ENCODE measurements at places on chromosomes 7 and 10.

GRCh38 chr7:28183627-28184026, 3.0 kb upstream of the JAZF1 start:
- H3K36me3 ChIP-seq, result peaks cover 6% of the 10 kb centered on the region
- peaks cover 34% of the 10 kb centered on the region for H3K4me1 ChIP-seq
- H3K27me3 ChIP-seq, result peaks cover 27% of the 10 kb centered on the region
- DNase-seq, result no peak
- no peak overlapping the region for H3K4me3 ChIP-seq

- H3K36me3 ChIP-seq, result no peaks in the 10 kb centered on the region
- peaks cover 2% of the 10 kb centered on the region for H3K27me3 ChIP-seq
- H3K27ac ChIP-seq, result no peak overlapping the region
- DNase-seq, result no peak
Measured at GRCh38 chr7:91573405-91573804, 307.1 kb downstream of the MTERF1 start.

DNA sequence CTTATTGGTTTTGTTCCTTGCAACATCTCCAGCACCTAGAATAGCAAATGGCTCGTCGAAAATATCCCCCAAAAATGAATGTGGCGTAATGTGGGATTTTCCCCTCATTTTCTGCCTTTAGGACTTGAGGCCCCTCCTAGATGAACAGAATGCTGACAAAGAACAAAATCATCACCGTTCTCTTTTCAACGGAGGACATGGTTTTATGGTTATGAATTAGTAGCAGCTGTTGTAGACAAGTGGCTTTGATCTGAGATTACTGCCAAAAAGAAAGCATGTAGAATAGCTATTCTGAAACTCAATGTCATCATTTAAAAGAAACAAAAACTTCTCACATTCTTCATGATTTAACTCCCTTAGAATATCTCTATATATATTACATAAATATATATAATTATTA, 17.2 kb upstream of the CALN1 start:
- H3K27me3 ChIP-seq, result no peaks in the 10 kb centered on the region
- H3K36me3 ChIP-seq, result no peaks in the 10 kb centered on the region
- DNase-seq, result no peak
- H3K27ac ChIP-seq, result no peak overlapping the region
- no peak overlapping the region for H3K4me3 ChIP-seq

DNA sequence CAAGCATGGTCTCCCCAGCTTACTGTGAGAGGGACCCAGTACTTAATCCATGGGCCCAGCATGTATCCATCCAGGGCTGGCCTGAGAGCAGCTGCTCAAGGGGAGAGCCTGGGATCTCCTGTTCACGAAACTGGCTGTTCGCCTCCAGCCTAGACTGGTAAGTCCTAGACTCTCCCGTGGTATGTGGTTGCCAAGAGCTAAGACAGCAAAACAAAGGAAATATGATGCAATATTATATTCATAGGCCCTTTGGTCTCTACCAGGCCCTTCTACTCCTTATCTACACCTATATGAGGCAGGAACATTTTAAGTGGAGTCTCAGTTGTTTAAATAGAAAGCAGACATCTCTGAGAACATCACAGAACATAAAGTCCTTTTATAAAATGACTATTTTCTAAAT, 28.9 kb upstream of the STK17A start:
- H3K27ac ChIP-seq, result no peak overlapping the region
- DNase-seq, result no peak
- H3K36me3 ChIP-seq, result no peaks in the 10 kb centered on the region
- H3K4me3 ChIP-seq, result no peak overlapping the region
- H3K4me1 ChIP-seq, result no peaks in the 10 kb centered on the region

GRCh38 chr10:77081481-77081891, 556.1 kb downstream of the KCNMA1 start:
- no peak overlapping the region for H3K27ac ChIP-seq
- no peaks in the 10 kb centered on the region for H3K27me3 ChIP-seq
- no peak overlapping the region for H3K4me3 ChIP-seq
- H3K4me1 ChIP-seq, result no peaks in the 10 kb centered on the region
- DNase-seq, result no peak
- no peaks in the 10 kb centered on the region for H3K36me3 ChIP-seq

GRCh38 chr7:96238976-96239766, 82.7 kb downstream of the SLC25A13 start:
- H3K4me1 ChIP-seq, result peaks cover 8% of the 10 kb centered on the region
- DNase-seq, result no peak
- no peaks in the 10 kb centered on the region for H3K36me3 ChIP-seq
- H3K27ac ChIP-seq, result no peak overlapping the region
- H3K4me3 ChIP-seq, result no peak overlapping the region
- H3K27me3 ChIP-seq, result peaks cover 3% of the 10 kb centered on the region

DNA sequence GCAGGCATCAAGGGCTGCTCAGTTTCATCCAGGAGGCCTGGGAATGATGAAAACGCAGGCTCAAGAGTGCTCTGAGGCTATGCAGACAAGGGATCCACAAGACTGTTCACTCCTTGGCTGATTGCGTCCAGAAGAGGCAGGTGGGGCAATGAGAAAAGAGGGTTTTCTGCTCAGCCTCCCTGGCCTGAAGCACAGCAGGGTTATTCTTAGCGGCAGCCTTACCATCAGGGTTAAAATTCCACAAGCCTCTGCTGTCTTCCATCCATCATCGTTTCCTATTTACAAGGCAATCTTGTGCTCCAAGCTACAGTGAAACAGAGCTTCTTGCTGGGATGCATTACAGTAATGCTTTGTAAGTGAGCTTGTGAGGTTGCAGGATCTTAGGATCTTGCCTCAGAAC, 129.4 kb upstream of the SHH start:
- H3K4me3 ChIP-seq, result no peak overlapping the region
- no peak overlapping the region for H3K27ac ChIP-seq
- DNase-seq, result no peak
- no peaks in the 10 kb centered on the region for H3K36me3 ChIP-seq
- no peaks in the 10 kb centered on the region for H3K4me1 ChIP-seq

- H3K36me3 ChIP-seq, result no peaks in the 10 kb centered on the region
- no peak overlapping the region for H3K4me3 ChIP-seq
- peaks cover 6% of the 10 kb centered on the region for H3K4me1 ChIP-seq
- peak overlapping the region; percentile 24 for H3K27ac ChIP-seq
- DNase-seq, result no peak
- peaks cover 2% of the 10 kb centered on the region for H3K27me3 ChIP-seq
Measured at GRCh38 chr7:105156731-105157130, 142.7 kb downstream of the KMT2E start.

- no peak for DNase-seq
- no peak overlapping the region for H3K27ac ChIP-seq
- H3K36me3 ChIP-seq, result no peaks in the 10 kb centered on the region
- H3K27me3 ChIP-seq, result peaks cover 3% of the 10 kb centered on the region
- no peak overlapping the region for H3K4me3 ChIP-seq
- H3K4me1 ChIP-seq, result no peaks in the 10 kb centered on the region
Measured at GRCh38 chr10:78209970-78210369, 176.3 kb downstream of the RPS24 start.

DNA sequence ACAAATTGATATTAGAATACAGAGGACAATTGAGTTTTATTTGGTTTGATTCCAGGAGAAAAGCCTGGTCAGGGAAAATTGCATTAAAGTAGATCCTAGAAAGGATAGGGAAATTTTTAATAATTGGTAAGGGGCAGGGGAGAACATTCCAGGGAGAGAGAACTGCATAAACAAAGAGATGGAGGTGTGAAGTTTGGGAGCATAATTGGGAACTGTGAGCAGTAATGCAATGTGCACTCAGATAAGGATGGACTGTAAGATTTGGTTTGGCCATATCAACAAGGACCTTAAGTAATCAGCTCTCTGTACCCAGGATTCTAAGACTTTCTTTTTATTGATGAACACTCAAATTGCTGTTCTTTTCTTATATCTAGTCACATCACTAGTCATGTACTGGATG, 41.4 kb downstream of the ZMYND11 start:
- peaks cover 4% of the 10 kb centered on the region for H3K36me3 ChIP-seq
- peaks cover 5% of the 10 kb centered on the region for H3K4me1 ChIP-seq
- no peaks in the 10 kb centered on the region for H3K27me3 ChIP-seq

DNA sequence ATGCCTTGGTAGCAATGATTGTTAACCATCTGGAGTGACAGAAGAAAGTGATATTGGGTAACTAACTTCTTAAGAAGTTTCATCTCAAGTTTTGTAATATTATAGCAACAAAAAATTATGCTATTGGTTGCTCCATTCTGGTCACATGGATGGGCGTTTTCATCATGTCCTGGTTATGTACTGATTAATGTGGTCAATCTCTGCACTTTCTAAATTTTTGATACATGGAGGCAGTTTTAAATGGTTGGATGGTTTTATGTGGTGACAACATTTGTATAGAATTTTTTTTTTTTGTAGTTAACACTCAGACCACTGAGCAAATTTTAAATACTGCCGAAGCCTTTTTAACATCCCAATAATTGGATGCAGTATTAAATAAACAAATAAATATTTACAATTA, 55.2 kb upstream of the CCAR1 start:
- H3K36me3 ChIP-seq, result peaks cover 6% of the 10 kb centered on the region
- DNase-seq, result no peak
- no peak overlapping the region for H3K4me3 ChIP-seq

DNA sequence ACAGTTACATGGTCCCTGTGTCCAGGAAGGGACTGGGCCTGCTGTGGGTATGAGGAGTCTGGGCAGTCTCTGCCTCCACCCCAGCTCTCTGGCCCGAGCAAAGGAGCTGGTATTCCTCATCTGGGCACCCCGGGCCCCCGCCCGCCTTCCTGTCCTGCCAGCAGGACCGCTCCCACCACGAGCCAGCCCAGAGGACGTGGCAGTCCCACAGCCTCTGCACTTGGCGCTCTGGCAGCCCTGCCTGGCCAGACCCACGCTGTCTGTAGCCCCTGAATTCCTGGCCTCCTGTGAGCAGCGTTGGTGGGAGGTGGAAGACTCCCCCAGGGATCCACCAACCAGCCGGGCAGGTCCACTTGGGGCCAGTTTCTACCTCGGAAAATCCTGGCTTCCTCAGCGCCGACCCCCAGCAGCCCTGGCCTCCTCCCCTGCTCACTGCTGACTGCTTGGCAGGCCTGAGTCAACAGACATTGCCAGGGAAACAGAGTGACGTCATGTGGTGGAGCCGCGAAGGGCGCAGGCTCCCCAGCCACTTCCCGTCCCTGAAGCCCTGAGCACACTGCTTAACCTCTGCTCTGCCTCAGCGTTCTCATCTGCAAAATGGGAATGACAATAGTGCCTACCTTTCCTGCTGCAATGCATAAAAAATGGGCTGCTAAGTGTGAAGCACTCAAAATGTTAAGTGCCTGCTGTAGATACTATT, 21.6 kb upstream of the LIMK1 start:
- peak; percentile 88 for DNase-seq
- peaks cover 8% of the 10 kb centered on the region for H3K4me1 ChIP-seq
- no peaks in the 10 kb centered on the region for H3K36me3 ChIP-seq
- H3K27ac ChIP-seq, result peak overlapping the region; percentile 99

DNA sequence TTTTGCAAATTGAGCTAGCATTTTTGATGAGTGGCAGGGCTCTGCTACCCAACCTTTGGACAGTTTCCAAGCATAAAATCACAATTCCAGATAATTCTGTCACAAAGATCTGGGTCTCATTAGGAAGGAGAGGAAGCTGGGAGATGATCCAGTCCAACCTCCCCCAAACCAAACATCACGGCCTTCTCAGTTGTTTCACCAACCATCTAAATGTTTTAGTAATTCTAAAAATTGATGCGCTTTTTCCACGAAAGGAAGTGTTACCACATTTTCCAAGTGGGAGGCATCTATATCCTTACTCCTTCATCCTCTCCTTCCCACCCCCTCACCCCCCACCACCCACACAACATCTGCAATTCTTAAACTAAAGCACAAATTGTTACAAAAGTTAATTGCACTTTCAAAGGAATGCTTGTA, 108.3 kb downstream of the EGFR start:
- no peak for DNase-seq
- H3K4me1 ChIP-seq, result no peaks in the 10 kb centered on the region
- no peaks in the 10 kb centered on the region for H3K36me3 ChIP-seq
- peaks cover 4% of the 10 kb centered on the region for H3K27me3 ChIP-seq
- H3K27ac ChIP-seq, result no peak overlapping the region

GRCh38 chr7:95817866-95818640, 45.7 kb downstream of the DYNC1I1 start:
- H3K36me3 ChIP-seq, result no peaks in the 10 kb centered on the region
- no peaks in the 10 kb centered on the region for H3K27me3 ChIP-seq
- DNase-seq, result no peak
- no peaks in the 10 kb centered on the region for H3K4me1 ChIP-seq
- H3K4me3 ChIP-seq, result no peak overlapping the region
- H3K27ac ChIP-seq, result no peak overlapping the region

- DNase-seq, result no peak
- H3K27me3 ChIP-seq, result peaks cover 2% of the 10 kb centered on the region
- H3K36me3 ChIP-seq, result no peaks in the 10 kb centered on the region
- no peak overlapping the region for H3K4me3 ChIP-seq
- peaks cover 21% of the 10 kb centered on the region for H3K4me1 ChIP-seq
- H3K27ac ChIP-seq, result no peak overlapping the region
Measured at GRCh38 chr7:151699928-151700319, 177.0 kb downstream of the PRKAG2 start.

DNA sequence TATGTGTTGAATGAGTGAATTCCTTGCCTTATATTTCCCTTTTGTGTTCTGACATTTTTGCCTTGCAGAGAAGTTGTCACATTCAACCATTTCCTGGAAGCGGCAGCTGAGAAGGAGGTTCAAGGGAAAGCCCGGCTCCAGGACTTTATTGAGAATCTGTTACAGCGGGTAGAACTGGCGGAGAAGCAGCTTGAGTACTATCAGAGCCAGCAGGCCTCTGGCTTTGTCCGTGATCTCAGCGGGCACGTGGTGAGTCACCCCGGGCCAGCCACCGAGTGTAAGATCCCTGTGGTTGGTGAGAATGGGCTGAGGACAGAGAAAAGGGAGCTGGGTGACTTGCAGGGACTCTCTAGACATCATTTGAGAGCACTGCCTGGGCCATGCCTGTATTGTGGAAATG, 14.2 kb downstream of the ZNF365 start:
- peak overlapping the region; percentile 14 for H3K4me3 ChIP-seq
- peak overlapping the region; percentile 12 for H3K27ac ChIP-seq
- no peak for DNase-seq
- H3K27me3 ChIP-seq, result peaks cover 4% of the 10 kb centered on the region
- H3K4me1 ChIP-seq, result peaks cover 68% of the 10 kb centered on the region

DNA sequence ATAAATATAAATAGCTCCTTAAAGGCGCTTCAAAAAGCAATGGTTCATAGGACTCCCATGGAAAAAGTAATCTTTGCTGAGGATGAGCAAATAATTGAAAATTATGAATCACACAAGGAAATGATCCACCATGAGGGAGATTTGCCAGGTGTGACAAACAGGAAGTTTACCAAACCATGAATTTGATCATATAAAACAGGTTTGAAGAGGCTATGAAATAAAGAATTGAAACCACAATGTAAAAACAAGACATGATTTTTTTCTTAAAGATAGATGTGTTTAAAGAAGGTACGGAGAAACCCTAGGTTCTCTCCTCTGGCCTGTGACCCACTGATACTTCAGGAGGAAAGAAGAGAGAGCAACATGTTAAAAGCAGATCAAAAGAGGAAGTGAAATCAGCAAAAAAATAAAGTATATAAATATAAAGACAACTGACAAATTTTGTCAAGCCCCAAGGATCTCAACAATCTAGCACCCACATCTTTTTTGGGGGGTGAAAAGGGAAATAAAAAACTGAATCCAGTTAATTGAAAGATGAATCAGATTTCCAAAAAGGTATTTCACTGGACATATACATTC, 111.3 kb upstream of the ASAH2 start:
- H3K4me1 ChIP-seq, result peaks cover 4% of the 10 kb centered on the region
- no peak for DNase-seq
- no peaks in the 10 kb centered on the region for H3K27me3 ChIP-seq
- peaks cover 18% of the 10 kb centered on the region for H3K36me3 ChIP-seq
- no peak overlapping the region for H3K27ac ChIP-seq
